ENCODE measurements at places on chromosomes 6 and 20. TPM values are rescaled to one million over a fixed set of nuclear protein-coding genes. Genes with fewer than 3 reads are reported as not detected.

DNA sequence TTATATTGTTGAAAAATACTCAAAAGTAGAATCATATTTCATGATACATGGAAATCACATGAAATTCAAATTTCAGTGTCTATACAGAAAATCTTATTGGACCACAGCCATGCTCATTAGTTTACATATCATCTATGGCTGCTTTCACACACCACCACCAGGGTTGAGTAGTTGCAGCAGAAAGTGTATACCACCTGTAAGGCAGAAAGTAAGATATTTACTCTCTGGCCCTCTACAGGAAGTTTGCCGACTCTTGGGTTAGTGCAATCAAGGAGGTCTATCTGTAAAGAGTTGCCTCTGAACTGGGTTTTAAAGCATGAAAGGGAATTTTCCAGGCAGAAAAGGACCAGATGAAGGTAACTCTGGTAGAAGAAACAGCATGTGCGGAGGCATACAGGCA lies 432.3 kb downstream of the DHX35 start:
- DNase-seq: no peak

DNA sequence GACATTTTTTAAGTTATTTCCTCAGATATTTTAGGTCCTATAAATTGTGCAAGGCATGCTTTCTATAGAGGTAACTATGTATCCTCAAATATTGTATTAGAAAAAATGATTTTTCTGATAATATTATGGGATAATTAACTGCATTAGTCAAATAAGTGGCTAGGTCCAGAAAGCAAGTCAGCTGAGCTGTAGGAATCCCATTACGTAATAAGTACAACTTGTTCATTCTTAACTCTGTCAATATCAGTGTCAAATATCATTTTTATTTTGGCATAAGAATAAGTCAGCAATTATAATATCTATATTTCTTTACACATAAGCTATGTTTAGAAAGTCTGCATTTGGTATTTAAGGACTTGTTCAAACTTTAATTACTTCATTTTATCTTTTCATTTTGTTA lies 830.9 kb upstream of the GJE1 start:
- no peak for DNase-seq

The ANKRD66 gene
- not detected for total RNA-seq

DNA sequence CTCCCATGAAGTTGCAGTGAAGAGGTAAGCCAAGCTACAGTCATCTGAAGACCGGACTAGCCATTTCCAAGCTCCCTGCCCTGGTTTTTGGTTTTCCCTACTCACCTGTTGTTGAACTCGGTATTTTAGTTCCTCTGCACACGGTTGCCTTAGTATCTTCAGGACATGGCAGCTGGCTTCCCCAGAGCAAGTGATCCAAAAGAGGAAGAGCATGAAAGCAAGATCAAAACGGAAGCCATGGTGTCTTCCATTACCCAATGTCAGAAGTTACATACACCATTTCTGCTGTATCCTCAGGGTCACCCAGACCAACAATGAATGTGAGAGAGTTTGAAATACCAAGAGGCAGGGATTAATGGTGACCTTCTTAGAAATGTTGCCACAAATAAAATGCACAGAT lies 276.6 kb upstream of the CNR1 start:
- DNase-seq: no peak

DNA sequence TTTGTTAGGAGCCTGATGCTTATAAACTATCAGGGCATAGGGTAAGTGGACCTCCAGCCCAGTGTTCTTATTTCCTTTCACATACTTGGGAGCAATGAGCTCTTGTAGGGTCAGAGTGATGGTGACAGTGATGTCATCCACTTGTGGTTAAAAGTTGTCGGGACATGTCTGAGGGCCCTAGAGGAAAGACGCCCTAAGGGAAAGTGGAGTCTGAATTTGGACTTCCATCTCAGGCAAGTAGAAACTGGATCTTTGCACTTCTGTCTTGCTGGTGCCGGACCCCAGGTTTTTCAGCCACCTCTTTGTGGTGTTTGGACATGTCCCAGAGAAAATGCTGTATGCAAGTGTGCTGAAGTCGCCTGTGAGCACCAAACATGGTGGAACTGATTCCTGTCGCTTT lies 900.5 kb downstream of the C6orf118 start:
- DNase-seq: no peak

DNA sequence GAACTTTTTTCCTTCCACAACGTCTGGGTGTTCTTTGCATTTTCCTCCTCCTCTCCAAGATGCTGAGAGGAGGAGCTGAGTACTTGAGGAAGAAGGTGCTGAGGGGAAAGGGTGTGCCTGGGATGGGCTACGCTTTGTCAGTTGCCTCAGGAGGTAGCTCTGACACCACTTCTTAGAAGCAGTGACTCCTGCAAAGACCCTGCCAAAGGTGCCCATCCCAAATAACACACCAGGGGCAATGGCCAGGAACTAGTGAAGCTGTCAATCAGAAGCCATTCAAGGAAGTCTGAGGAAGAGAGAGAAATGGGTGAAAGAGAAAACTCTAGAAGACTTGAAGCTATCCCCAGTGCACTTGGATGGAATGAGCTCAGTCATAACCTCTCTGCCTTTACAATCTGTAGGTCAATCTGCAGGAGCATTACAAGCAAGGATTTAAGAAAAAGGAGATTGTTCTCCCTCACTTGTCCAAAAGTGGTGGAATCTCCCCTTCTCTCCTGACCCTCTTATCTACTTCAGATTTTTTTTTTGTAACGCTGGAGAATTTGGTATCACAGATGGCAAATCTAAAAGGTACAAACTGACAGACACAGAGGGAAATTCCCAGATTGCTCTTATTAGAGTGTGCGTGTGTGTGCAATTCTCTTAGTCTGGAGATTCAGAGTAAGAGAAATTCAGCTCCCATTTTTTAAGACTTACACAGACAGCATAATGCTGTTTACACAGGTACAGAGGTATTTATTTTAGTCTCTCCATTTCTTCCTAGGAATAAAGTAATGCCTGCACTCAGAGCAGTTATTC lies 242.6 kb downstream of the GMPR start:
- DNase-seq: no peak

The KCNQ5 gene
- 9.6 TPM for total RNA-seq

The C2 gene
- total RNA-seq: 5.2 TPM

GRCh38 chr6:109258129-109258528 lies 124.1 kb downstream of the CD164 start:
- DNase-seq: no peak

The TRIM15 gene
- not detected for total RNA-seq

GRCh38 chr6:34546551-34547321 lies 9.4 kb downstream of the SPDEF start:
- no peak for DNase-seq

DNA sequence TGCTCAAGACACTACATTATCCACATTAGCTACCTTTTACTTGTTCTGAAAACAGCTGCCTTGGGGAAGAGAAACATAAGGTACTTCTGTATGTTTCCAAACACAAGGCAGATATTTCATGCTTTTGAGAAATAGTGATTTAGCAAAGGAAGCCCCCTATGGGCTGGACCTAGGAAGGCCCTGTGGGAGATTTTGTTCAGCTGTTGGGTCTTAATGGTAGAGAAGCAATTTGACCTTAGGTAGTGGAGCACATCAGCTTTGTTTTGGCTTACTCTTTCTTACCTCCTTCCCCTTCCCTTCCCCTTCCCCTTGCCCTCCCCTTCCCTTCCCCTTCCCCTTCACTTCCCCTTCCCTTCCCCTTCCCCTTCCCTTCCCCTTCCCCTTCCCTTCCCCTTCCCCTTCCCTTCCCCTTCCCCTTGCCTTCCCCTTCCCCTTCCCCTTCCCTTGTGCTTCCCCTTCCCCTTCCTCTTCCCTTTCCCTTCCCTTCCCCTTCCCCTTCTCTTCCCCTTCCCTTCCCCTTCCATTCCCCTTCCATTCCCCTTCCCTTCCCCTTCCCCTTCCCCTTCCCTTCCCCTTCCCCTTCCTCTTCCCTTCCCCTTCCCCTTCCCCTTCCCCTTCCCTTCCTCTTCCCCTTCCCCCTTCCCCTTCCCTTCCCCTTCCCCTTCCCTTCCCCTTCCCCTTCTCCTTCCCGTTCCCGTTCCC lies 84.6 kb downstream of the ANKS1A start:
- DNase-seq: no peak

The SMIM28 gene
- not detected for total RNA-seq

DNA sequence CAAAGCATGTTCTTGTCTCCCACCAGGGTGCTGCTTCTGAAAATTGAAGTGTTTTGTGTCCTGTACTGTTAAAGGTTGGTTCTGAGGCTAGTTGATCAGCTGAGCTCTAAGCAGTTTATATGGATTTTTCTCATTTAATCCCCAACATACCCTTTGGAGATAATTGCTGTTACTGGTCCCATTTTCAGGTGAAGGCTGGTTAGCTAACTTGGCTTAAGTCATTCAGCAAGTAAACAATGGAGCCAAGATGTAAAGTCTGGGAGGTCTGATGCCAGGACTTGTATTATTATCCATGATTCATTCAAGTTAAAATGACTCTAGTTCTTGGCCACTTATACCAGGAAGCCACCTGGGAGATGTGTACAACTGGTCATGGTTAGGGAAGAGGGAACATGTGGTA lies 42.5 kb upstream of the FERMT1 start:
- no peak for DNase-seq

The STMN3 gene
- total RNA-seq: 13.8 TPM

GRCh38 chr20:45462711-45463509 lies 6.6 kb upstream of the WFDC2 start:
- no peak for DNase-seq

DNA sequence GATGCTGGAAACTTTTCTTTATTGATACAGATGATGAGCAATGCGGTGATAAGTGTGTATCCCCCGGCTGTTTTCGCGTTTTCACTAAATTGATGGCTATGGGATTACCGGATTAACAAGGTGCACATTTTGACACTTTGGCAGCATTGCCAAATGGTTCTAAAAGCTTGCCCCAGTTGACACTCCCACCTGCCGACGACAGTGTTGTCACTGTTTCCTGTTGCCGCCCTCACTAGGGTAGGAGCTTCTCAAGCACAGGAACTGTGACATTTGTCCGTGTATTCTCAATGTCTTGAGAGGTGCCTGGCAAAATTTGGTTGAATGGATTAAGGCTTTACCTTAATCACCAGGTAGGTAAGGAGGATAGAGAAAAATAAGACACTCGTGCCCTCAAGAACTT lies 9.8 kb upstream of the MAPK13 start:
- peak; percentile 59 for DNase-seq

- DNase-seq: peak; percentile 10
Observed at GRCh38 chr6:132648356-132648755, 10.6 kb downstream of the TAAR1 start.

- no peak for DNase-seq
Observed at GRCh38 chr6:127516662-127517273, 2.4 kb downstream of the MTCL3 start.

- no peak for DNase-seq
Observed at GRCh38 chr6:149223904-149224351, 93.6 kb upstream of the TAB2 start.

DNA sequence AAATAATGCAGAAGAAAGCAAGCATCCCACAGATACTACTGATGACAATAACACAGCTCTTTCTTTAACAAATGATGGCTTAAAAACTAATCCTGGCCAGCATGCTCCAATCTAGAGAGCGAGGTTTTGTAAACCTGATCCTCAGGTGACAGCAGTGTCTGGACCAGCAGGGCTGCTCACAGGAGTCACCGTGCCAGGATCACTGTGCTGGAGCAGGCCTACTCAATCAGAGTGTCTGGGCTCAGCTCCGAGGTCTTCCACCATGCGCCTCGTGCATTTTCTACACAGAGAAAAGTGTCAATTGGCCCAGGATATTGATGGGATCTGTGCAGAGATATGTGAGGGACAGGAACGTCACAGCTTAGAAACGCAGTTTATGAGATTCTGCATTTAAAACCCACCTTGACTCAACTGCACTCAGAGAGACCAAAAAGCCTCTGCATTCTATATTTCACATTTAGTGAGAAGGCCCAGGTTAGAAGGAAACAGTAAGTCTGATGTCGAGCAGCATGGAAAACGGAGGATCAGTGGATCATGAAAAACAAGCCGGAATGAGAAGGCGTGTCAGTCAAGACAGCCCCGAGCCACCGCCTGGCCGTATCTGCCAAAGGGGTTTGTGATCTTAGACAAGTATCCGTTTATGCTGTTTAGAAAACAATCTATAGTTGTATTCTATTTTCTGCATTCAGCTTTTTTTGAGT lies 7.8 kb downstream of the RAMACL start:
- no peak for DNase-seq

- DNase-seq: no peak
Observed at GRCh38 chr6:113182370-113183141, 674.6 kb upstream of the MARCKS start.

GRCh38 chr20:5608104-5608441 lies 142.1 kb upstream of the SHLD1 start:
- DNase-seq: no peak

DNA sequence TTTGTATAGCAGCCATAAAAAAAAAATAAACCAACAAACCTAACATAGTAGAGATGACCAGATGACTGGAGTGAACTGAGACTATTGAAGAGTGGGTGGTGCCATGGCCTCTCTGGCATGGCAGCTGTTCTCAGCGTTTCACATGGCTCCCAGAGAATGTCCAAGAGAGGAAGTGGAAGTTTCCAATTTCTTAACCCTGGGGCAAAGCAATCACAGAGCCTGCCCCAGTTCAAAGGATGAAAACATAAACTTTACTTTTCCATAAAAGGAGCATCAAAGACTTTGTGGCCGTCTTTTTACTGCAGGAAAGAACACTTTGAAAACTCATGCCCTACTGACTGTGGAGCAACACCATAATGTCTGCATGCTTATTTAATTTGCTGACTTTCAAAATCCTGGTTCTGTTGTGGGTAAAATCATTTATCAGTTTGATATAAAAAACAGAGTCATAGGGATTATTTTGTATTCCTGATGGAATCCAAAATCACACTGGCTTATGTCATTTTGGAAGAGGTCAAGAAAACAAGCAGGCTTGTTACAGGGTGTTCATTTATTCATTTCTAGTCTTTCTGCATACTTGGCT lies 165.4 kb downstream of the SLC35B3 start:
- no peak for DNase-seq

The LY86 gene
- total RNA-seq: 2.4 TPM

- no peak for DNase-seq
Observed at GRCh38 chr6:136405420-136406029, 115.9 kb upstream of the BCLAF1 start.

The UST gene
- 0.49 TPM for total RNA-seq

The NELFE gene
- total RNA-seq: 69.7 TPM

- DNase-seq: no peak
Observed at GRCh38 chr6:22546236-22546635, 23.1 kb upstream of the HDGFL1 start.

The PTCHD4 gene
- total RNA-seq: not detected

- DNase-seq: peak; percentile 96
Observed at GRCh38 chr6:157764178-157765068, 58.6 kb upstream of the SNX9 start.
